ENCODE measurements at places on chromosomes 11 and 22.
A peak's percentile ranks its signal among the peaks of the same experiment; 100 is the strongest.

GRCh38 chr11:70478166-70478890 is 80.0 kb downstream of the CTTN start:
- DNase-seq = no peak

- DNase-seq = no peak
These were observed 914.5 kb downstream of the METTL15 start for GRCh38 chr11:29022676-29023075.

GRCh38 chr11:7444091-7444981 is 41.0 kb upstream of the OLFML1 start:
- no peak for DNase-seq

DNA sequence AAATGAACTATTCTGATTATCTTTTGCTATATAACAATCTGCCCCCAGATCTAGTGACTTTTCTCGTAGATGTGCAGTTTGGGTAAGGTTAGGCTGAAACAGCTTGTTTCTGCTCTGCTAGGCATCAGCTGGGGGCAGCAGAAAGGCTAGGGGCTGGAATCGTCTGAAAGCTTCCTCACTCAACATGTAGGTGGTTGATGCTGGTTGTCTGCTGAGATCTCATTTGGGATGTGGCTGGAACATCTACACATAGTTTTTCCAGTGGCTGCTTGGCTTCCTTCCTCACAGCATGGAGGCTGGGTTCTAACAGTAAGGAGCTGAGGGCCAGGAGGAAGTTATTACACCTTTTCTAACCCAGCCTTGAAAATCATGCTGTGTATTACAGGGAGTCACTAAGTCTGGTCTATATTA is 30.2 kb downstream of the USP47 start:
- DNase-seq = no peak

GRCh38 chr11:811446-812245 is 1.9 kb downstream of the RPLP2 start:
- no peak for DNase-seq

GRCh38 chr11:119445850-119446249 is 22.9 kb upstream of the THY1 start:
- DNase-seq = peak; percentile 32

Data from nucleus accumbens (tissue), 56 donors.